NCI-H1930 (cell line): ENCODE measurements at places on chromosomes 5 and 9.

DNA sequence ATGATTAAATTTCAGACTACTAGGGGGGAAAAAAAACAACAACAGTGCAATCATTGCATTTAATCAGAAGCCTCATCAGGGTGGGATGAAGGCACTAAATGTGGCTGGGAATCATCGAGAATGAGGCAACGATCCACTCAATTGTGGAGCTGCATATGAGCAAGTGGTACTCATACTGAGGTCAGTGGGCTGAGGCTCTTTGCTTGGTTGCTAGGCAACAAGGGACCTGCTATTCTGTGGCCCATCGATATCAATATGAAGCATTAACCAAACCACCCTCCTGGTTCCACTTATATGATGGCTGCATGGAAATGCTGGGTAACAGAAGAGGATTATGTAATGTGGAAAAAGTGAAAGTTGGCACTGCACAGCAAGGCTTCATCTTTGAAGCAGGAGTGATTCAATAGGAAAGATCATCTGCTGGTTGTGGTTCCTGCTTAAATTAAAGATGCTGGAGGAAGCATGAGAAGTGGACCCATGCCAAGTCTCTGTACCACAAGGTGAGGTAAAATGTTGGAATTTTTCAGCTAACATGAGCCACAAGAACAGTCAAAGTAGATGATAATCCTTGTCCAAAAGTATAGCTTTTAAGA, 159.8 kb upstream of the HMHB1 start:
- no peak for DNase-seq

GRCh38 chr9:127707766-127708165, 978 bp downstream of the CFAP157 start:
- DNase-seq, result no peak

GRCh38 chr9:96318921-96319565, 17.1 kb upstream of the HSD17B3 start:
- DNase-seq, result no peak

GRCh38 chr5:34599471-34600117, 56.5 kb upstream of the RAI14 start:
- DNase-seq, result no peak

DNA sequence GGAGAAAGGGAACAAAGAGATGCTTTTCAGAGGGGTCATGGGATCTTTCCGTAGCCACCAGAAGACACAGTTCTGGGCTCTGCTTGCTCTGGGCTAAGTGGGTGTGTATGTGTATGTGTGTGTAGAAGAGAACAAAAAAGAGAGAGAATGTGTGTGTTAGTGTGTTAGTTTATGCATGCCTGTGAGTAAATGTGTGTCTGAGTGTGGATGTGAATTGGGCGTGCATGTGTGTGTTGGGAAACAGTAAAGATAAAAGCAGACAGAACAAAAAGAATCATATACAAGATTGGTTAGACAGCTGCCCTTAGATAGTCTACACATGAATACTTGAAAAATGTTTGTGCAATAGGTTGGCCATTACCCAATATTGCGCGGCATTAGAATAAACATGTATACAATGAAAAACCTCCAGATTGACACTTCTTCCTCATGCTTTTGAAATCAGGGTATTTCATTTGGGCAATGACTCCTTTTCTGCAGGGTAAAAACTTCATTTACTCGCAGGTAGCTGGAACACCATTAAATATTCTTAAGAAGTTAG, 36.5 kb upstream of the HSPA9 start:
- no peak for DNase-seq

DNA sequence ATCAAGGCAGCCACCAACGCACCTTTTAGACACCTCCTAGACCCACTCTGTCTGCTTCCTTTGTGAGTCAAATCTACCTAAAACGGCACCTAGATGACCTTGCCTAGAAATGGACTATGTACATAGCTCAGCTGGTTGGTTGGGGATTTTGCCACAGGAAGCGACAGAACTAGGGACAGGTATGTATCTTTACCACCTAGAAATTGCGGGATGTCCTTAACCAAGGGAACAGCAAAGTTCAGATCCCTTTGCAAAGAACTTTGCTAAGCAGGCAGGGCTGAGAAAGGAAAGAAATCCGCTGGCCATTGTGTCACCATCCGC, 2.0 kb upstream of the ENC1 start:
- DNase-seq, result no peak

DNA sequence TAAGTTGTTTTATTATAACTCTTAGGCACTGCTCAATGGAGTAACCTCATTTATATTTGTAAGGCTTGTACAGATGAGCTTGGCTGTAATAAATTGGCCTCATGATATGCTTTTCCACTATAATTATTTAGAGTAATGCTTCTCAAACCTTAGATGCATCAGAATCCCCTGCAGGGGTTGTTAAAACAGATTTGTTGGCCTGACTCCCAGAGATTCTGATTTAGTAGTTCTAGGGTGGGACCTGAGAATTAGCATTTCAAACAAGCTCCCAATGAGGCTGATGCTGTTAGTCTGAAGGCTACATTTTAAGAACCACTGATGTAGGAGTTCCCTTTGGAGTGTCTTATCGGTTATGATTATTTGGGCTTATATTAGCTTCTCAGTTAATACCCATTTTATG, 38.2 kb upstream of the ARSB start:
- DNase-seq, result no peak

DNA sequence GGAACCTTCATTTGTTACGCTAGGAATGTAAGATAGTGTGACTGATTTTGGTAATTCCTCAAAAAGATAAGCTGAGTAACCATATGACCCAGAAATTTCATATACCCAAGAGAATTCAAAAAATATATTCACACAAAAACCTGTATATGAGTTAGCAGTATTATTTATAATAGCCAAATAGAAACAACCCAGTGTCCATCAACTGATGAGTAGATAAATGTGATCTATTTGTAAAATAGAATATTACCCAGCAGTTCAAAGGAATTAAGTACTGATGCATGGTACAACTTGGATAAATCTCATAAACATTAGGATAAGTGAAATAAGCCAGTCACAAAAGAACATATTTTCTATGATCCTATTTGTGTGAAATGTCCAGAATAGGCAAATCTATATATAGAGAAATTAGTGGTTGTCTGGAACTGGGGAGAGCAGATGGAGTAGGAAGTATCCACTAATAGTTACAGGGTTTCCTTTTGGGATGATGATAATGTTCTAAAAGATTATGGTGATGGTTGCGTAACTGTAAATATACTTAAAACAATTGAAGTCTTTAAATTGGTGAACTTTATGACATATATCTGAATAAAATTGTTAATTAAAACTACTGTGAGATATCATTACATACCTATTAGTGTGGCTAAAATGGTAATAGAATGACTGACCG, 10.2 kb downstream of the MARCHF6 start:
- no peak for DNase-seq

DNA sequence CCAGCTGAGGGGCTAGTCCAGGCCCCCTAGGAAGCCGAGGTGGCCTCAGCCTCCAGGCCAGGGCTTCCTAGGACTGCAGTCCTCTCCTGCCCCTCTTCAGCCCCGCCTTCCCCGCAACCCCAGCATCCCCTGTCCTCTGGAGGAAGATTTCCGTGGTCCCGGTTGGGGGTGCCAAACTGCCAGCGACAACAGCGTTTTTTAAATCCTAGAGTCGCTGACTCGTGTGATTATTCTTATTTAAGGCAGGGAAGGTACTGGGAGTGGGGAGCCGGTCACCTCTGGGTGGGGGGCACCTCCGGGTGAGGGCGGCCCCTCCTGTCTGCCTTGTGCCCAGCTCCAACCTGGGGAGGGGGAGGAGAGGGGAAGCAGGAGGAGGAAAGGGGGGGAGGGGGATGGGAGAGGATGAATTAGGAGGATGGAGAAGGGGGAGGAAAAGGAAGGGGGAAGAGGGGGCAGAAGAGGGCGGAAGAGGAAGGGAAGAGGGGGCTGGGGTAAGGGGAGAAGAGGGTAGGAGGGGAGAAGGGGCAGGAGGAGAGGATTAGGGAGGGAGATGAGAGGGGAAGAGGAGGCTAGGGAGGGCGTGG, 173.1 kb upstream of the IER5L start:
- DNase-seq, result no peak

DNA sequence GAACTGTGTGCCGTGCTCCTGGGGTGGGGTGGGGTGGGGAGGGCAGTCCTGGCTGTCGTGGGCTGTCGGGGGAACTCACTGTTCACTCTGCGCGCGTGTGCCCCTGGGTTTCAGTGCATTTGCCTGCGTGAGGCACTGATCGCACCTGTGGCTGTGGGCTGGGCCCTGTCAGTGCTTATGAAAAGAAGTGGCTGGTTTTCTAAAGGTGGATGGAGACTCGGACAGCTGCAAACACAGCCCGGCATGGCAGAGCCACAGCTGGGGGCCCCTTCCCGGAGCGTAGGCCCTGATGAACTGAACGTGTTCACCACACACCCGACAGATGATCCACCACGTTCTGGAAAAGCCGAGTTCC, 42.7 kb downstream of the NKD2 start:
- no peak for DNase-seq

- DNase-seq, result peak; percentile 74
Observed at GRCh38 chr9:79660615-79661014, 88.8 kb downstream of the TLE4 start.

DNA sequence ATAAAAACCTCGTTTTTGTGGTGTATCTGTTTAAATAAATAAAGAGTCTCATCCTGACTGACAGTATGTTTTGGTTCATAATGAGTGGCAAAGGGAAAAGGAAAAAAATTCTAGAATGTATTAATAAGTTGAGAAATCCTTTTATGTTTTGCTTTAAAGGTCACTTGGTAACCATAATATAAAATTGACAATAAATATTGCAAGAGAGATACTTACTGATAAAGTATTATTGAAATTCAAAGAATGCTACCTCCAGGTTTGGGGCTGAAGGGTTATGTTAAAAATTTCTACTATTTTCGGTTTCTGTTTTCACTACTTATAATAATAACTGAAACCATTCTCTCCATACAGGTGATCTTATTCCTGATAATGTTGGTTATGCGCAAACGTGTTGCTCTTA, 85.4 kb upstream of the FSD1L start:
- no peak for DNase-seq

DNA sequence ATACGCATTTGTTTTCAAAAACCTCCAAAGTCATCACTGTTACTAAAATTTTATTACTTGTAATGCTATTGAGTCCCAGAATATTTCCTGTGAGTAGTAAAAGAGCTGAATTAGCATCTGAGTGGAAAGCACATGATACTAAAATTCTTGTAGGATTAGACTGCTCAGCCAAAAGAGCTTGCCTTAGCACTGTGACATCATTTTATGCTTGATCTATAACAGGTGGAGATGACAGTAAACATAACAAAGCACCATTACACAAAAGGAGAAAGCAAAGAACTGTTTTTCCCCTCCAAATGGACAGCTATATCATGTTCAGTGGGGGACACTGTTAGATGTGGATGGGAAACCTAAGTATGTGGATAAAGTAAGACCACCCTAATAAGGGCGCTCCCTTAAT, 5.8 kb upstream of the JAK2 start:
- no peak for DNase-seq

DNA sequence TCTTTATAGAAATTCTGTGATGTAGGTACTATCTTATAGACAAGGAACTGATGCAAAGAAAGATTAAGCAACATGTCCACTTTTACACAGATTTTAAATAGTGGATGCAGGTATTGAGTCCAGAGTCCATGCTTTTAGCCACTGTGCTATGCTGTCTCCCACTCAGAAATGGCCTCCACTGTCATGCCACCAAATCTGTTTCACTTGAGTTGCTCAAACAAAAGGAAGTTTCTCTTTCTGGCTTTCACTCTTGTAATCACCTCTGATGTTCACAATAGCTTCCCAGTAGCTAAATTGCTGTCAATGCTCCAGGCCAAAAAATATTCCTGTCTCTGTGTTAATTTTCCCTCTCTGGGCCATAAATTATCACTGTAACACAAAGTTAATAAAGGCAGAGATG, 77.0 kb upstream of the RASA1 start:
- DNase-seq, result no peak

DNA sequence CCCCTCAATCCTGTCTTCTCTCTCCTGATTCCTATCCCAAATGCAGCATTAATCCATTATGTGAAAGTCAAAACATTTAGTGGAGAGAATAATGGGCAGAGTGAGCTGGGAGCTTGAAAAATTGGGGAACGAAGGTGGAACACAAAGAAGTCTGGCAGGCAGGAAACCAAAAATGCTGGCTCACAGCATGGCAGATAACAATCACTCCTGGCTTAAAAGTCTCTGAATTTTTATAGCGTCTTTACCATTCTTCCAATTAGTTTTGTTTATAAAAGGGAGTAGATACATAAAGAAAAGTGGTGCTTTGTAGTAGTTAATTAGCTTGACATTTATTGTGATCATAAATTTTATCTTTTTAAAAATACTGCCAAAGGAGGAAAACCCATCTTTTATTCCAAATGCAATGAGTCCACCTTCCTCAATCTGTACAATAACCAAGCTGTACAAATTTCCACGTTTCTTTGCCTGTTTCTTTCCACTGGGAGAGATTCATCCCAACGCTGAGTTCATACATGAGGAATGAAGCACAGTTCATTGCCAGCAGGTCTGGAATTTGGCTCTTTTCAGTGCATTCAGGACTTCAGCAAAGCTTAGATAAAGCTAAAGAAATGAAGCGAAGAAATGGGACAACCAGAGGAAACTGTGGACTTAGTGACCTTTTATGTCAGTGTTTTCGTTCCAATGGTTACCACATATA, 174.7 kb downstream of the HMHB1 start:
- no peak for DNase-seq

- DNase-seq, result no peak
Observed at GRCh38 chr5:9283021-9283420, 262.9 kb downstream of the SEMA5A start.

GRCh38 chr9:126127591-126127990, 199.0 kb upstream of the MVB12B start:
- no peak for DNase-seq

- DNase-seq, result no peak
Observed at GRCh38 chr5:41772785-41773442, 97.3 kb downstream of the OXCT1 start.

DNA sequence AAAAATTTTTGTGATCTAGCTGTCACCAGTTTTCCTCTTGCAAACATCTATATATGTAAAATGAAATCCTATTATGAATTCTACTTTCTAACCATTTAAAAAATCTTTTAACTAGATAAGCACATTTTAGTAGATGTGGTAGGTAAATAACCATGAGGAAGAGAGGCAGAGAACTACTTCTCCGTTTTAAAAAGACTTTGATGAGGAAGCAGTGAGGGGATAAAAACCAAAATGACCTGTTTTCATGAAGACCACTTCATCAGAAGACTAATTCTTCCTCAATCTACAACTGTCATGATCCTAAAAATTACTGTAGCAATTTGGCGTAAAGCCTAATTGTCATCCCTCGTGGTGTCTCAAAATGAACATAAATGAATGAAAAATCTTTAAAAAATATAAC, 15.7 kb upstream of the ERBIN start:
- DNase-seq, result no peak

- DNase-seq, result no peak
Observed at GRCh38 chr5:117496801-117497200, 922.2 kb upstream of the SEMA6A start.

DNA sequence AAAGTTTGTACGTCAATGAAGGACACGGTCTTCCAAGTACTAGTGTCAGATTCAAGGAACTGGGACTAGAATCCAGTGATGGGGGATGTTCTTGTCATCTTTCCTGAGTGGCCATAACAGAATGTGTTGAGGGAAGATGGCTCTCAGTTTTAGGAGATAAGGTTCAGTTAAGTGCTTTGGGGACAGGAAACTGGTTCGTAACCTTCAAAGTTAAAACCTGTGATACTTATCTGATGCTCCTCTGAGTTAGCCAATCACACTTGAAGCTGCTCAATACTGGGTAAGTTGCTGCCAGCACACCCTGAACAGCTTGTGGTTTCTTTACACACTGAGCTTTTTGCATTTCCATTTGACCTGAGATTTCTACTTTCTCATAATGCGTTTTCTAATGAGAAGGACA, 64.4 kb downstream of the PIK3R1 start:
- DNase-seq, result no peak
